ENCODE measurements at places on chromosomes 3 and 15.

GRCh38 chr3:148641722-148642121 lies 56.0 kb upstream of the AGTR1 start:
- no peak for DNase-seq

GRCh38 chr3:159439346-159439745 lies 549.3 kb upstream of the IL12A start:
- no peak for DNase-seq

DNA sequence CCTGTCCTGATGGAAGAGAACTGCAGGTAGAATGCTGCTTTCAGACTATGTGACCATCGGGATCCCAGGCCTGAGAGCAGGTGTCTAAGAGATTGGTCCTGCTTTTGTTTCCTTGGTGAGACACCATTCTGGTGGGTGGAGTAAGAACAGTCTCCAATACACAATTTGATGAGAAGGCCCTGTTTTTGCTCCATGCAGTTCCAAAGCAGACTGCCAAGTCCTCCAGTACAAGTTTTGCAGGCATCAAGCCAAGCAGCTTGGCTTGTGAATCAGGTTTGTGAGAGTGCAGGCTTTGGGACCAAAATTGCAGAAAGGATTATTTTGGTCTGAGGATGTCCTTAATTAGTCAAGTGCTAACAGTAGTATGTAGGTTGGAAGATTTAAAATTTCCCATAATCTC lies 381.6 kb downstream of the FOXP1 start:
- no peak for DNase-seq

DNA sequence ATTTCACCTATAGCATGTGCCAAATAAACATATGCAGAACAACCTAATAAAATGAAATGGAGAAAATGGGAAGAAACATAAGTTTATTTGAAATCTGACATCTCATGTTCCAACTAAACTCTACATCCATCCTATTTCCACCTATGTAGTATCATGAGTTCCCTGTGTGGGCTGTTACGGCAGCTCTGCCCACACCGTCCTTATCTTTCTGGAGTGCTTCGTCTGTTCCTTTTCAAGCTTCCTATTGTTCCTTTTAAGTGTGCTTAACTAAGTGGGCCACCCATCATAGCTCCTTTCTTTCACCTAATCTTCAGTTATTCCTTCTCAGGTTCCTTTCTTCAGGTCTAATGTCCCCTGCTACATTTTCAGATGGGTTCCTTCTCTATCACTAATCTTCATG lies 17.3 kb downstream of the RYR3 start:
- no peak for DNase-seq

DNA sequence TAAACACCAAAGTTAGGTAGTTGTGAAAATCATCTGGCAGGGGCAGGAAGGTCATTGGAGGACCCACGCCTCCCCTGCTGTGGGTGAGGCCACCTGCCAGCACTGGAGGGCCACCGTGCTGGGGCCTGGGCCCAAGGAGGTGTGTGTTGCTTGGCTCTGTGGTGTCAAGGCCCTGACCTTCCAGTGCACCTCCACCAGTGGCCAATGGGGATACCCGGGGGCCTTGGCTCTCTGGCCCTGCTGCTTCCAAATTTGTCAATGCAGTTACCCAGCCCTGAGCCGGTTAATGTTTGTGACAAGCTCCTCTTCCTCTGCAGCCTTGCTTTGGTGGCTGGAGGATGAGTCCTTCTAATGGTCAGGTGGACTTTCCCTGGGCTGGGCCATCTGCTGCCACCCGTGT lies 150.2 kb downstream of the KLF13 start:
- no peak for DNase-seq

- no peak for DNase-seq
Observed at GRCh38 chr3:49171775-49172500, 540 bp downstream of the KLHDC8B start.

DNA sequence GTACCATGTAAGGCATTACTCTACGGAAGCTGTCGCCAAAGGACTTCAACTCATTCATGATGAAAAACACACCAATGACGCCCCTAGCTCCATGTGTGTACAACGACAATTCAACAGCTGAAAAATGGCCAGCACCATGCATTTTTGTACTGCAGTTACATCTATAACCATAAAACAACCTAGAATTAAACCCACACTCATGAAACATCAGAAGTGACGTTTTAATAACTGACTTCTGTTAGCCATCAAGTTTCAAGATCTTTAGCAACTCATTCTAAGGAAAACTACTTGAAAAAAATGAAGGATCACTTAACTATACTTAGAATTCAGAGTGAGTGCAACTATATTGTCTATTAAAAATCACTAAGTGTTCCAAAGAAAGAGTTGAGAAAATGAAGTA lies 84.9 kb downstream of the RFTN1 start:
- no peak for DNase-seq

DNA sequence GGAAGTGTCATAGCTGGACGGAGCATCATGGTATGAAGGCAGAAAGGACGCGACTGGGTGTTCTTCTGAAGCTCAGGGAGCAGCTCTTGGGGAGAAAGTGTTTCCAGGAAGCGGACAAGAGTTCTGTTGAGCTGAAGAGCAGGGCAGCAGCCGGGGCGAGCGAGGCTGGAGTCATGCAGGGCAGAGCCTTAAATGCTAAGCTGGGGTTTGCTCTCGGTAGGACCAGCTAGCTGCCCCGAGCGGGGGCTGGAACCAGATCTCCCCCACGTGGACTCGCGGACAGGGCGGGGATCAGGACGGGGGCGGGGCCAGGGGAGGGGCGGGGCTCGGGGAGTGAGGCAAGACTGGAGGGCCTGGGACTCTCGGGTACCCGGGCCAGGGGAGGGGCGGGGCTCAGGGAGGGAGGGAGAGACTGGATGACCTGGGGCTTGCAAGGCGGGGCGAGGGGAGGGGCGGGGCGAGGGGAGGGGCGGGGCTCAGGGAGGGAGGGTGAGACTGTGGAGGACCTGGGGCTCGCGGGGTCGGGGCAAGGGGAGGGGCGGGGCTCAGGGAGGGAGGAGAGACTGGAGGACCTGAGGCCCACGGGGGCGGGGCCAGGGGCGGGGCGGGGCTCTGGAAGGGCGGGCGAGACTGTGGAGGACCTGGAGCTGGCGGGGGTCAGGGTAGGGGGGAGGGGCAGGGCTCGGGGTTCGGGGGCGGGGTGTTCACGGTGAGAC lies 461 bp upstream of the FAH start:
- DNase-seq = peak; percentile 85

DNA sequence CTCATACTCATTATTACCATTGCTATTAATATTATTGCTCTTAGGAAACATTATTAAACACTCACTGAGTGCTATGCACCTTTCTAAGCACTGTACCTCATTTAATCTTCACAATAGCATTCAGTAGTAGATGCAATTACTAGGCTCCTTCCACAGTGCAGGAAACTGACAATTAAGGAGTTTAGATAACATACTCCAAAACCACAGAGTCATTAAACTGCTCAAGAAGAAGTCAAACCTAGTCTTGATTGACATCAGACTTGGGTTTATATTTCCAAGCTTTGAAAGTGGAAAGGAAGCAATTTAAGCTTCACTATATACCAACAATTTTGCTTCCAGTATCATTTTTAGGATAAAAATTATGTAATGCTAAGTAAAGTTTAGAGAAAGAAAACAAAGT lies 490.1 kb upstream of the ARRDC4 start:
- no peak for DNase-seq

DNA sequence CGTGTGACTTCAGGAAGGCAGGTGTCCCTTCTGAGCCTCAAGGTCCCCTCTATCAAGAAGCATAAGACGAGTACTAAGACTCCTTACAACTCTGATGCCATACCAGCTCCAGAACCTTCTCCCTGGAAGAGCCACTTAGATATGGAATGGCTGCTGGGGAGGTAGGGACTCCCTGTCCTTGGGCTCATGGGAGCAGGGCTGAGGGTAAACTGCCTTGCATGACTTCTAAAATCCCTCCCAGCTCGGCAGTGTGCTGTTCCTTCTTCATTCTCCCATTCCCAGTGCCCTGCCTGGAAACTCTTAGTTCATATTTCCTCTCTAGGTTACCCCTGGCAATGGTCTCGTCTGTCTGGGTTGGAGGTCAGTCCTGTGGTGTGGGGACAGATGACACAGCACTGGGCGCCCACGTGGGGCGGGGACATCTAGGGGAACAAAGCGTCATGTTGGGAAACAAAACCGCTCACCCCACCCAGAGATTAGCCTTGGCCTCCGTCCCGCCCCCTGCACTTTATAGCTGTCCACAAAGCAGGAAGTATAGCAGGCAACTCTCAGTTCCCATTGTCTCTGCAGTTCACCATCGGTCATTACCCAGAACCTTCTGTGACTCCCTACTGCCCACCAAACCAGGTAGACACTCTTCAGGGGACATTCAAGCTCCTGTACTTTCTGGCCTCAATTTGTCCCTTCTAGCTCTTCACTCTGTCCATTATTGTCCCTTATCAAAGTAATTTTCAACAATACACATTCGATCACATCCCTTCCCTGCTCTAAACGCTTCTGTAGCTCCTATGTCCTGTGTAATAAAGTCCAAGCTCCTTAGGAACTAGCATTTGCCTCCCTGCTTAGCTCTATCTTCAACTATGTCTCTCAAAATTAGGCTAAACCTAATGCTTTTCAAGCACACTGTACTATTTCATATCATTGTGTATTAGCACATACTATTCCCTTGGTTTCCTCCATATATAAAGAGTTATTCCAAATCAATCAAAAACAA lies 73.8 kb downstream of the IQSEC1 start:
- no peak for DNase-seq

- no peak for DNase-seq
Observed at GRCh38 chr3:179363332-179363731, 15.8 kb downstream of the MFN1 start.

- no peak for DNase-seq
Observed at GRCh38 chr3:23071758-23072157, 131.4 kb upstream of the UBE2E2 start.

All from stimulated activated CD4-positive, alpha-beta T cell treated with anti-CD3 and anti-CD28 coated beads, Interleukin-2, amount 100 ng/mL, for 4 hours (primary cell).